CD14-positive monocyte (primary cell): ENCODE measurements at places on chromosomes 3 and 15.
A peak's percentile ranks its signal among the peaks of the same experiment; 100 is the strongest.

DNA sequence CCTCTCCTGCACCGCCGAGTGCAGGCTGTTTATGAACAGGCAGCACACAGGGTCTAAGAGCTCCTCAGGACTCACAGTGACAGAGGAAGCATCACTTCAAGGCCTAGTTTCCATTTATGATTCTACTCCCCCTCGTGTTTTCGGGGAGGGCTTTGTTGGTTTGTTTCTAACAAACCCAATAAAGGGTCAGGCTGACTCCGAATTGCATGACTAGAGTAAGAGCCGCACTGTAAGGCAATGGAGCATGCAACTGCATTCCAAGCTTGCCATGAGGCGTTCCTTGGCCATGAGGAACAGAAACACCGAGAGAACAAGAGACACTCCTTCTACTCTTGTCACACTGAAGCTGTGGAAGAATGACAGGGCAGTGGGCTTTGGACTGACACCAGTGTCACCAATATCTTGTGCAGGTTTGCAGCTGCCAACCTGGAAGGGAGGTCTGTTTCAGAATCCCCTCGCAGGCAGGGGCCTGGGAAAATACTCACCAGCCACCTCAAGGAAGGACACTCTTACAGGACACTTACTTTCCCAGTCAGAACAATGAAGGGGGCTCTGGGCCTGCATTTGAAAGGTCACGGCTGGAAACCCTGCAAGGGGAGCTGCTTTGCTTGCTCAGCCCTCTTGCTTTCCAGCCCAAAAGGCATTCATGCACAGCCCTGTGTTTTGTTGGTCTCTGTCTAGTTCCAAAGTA lies 96.8 kb downstream of the ADAMTS17 start:
- DNase-seq = no peak

- no peak for DNase-seq
Measured at GRCh38 chr3:127374086-127375010, 86.5 kb upstream of the PRR20G start.

DNA sequence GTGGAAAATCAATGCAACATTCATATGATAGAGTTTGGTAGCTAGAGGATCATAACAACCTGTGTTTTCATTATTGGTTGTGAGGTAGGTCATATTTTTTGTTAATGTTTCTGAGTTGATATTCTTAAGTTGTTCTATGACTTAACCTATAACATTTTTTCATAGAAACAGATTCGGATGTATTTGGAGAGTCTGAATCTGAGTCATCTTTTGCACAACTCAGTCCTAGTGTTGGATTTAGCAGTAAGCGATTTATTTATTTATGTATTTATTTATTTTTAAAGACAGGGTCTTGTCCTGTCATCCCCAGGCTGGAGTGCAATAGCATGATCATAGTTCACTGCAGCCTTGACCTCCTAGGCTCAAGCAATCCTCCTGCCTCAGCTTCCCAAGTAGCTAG lies 292.8 kb upstream of the ZNF717 start:
- DNase-seq = no peak

- DNase-seq = no peak
Measured at GRCh38 chr3:17059989-17060550, 175.3 kb downstream of the PLCL2 start.

GRCh38 chr15:40364251-40364650 lies 6.2 kb downstream of the DISP2 start:
- no peak for DNase-seq

DNA sequence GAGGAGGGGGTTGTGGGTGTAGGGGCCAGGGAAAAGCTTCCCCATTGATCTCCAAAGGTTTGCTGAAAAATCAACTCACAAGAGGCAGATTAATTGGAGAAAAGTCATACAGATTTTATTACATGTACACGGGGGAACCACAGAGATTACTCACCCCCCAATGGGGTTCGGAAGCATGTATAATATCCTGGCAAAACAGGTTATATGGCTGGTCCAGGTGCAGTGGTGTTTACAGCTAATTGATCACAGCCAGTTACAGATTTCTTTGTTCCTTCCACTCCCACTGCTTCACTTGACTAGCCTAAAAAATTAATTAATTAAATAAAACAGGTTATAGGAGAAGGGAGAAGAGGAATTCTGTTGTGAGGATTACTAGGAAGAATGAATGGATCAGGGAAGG lies 22.4 kb downstream of the PRKCI start:
- DNase-seq = no peak

DNA sequence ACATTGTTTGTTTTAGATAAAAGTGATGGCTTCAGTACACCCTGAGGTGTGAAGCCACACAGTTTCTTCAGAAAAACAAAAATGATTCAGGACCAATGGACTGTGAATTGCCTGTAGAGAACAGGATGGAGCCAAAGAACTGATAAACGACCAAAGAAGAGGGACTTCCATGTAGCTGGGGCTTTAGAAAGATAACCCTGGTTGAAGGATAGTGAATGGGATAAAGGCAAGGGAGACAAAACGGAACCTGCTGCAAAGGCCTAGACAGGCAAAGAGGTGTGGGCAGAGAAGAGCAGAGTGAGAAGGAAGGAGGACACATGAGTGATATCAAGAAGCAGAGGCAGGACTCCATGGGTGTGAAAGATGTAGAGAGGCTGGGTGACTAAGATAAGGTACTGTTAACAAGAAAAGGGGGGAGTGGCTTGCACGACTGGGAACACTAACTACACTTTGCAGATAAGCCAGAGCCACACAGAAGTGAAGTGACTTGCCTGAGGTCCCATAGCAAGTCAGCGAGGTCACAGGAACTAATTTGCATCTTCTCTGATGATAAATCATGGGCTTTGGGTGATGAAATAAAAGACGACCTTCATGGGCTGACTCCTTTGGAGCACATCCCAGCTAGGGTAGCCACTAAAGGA lies 44.3 kb downstream of the RAB6B start:
- no peak for DNase-seq

- no peak for DNase-seq
Measured at GRCh38 chr15:41958002-41958420, 14.3 kb downstream of the EHD4 start.

DNA sequence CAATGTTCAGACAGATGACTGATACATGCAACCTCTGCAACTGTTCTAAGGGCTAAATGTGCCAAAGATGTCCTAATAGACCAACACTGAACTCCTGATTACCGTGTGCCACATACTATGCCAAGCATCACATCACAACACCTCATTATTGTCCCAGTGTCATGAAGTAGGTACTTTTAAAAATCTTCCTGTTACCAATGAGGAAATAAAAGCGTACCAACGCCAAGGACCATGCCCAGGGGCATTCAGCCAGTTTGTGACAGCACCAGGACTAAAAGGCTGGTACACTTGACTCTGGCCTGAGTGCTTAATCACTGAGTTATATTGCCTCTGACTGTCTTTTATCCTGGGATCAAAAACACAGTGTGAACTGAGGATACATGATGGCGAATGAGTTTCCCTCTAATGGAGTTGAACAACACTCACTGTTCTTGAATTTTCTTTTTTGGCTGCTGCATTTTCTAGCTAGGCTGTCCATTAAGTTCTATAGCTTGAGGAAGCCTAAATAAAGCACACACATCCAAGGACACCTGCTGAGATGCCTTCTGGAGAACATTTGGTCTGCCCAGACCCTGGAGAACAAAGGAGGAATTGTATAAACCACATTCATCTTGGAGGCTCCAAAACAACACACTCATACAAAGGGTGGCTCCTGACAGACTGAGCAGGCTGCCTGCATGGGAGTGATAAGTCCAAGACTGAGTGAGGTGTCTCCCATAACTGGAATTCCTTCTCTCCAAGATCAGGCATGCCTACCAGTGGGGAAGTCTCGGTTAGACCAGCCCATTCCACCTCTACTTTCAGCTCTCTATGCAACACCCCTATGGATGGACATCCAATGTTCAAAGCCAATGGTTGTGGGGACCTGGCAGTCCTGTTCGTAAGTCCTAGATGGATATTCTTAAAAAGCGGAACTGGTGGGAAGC lies 126.7 kb upstream of the PRICKLE2 start:
- no peak for DNase-seq

- DNase-seq = no peak
Measured at GRCh38 chr15:25972141-25972675, 109.1 kb upstream of the ATP10A start.

GRCh38 chr3:123843668-123844067 lies 40.5 kb downstream of the MYLK start:
- DNase-seq = no peak

DNA sequence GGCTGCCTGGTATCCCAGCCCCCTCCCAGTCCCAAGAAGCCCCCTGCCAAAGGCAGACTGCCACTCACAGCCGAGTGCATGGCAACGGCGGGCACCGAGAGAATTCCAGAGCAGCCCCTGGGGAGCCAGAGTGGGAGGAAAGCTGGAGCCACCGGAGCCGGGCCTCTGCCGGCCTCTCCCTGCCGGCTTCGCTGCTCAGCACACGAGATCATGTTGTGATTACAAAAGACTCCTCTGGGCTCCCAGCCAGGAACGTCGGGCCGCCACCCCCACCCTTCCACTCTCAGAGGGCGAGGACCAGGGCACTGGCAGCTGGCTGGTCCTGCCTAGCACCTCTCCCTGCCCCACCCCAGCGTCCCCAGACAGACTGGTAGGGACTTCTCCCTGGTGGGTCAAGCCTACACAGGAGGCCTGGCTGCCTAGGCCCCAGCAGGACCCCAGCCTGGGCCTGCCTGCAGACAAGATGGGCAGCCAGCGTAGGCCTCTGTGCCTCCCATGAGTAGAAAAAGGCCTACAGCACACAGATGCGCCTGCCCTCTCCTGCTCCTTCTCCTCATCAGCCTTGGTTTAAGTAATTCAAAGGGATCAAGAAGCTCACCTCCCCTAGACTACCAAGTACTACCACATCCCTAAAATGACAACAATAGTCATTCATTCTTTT lies at the start of gene CCDC9B:
TSS of gene CCDC9B (minus strand) at position 200 of the 661 bp plus-strand sequence. CDS start at position 80, 120 bp downstream.
- peak; percentile 79 for DNase-seq

GRCh38 chr3:121718205-121718846 lies 31.2 kb downstream of the GOLGB1 start:
- no peak for DNase-seq

DNA sequence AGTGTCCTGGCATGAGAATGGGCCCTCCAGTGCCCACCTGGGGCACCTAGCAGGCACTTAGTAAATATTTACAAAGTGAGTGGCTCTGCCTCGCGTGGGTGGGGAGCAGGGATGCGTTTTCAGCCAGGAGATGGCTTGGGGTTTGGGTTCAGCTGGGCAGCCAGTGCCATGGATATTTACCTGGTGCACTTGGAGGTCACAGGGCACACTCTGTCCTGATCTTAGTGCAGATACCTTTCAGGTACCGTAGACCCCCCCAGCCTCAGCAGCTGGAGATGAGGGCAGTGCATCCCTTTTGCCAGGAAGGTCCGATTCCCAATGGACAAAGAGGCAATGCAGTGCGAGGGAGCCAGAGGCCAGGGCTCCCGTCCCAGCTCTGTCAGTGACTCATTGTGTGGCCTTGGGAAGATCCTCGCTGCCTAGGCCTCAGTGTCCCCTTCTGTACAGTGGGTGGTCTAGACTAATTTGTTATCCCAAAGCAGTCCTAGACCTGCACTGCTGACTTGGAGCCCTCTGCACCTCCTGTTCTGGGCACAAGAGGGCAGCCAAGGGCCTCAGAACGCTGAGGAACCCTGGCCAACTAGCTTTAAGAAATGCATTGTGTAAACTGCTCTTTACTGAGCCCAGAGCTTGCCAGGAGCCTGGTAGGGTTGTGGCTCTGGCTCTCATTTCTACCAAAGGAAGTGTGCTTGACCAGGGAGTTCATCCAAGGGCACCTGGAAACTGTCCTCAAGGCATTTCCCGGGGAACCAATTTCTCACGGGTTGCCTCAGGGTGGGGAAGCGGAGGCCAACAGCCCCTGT lies 16.0 kb downstream of the HDAC11 start:
- peak; percentile 72 for DNase-seq

DNA sequence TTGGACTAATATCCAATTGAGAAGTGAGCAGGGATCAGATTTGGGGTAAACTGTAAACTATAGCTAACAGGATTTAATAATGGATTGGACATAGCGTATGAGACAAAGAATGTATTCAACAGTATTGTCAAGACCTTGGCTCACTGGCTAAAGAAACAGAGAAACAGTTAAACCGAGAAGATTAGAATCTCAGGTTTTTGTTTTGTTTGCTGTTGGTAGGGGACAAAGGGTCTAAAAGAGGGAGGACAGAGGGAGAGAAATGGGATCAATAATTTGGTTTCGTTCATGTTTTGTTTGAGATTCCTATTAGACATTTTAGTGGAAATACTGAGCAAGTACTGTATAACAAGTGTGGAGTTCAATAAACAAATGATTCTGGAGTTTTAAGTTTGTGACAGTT lies 28.6 kb downstream of the CLDN1 start:
- no peak for DNase-seq

- no peak for DNase-seq
Measured at GRCh38 chr3:128480717-128481437, 12.1 kb downstream of the GATA2 start.

GRCh38 chr3:55405436-55405835 lies 81.7 kb downstream of the WNT5A start:
- DNase-seq = no peak

GRCh38 chr3:54185740-54186139 lies 63.4 kb downstream of the CACNA2D3 start:
- no peak for DNase-seq

GRCh38 chr3:71640331-71640983 lies 56.9 kb upstream of the FOXP1 start:
- DNase-seq = peak; percentile 31

GRCh38 chr15:51267051-51267702 lies 71.2 kb downstream of the CYP19A1 start:
- no peak for DNase-seq

DNA sequence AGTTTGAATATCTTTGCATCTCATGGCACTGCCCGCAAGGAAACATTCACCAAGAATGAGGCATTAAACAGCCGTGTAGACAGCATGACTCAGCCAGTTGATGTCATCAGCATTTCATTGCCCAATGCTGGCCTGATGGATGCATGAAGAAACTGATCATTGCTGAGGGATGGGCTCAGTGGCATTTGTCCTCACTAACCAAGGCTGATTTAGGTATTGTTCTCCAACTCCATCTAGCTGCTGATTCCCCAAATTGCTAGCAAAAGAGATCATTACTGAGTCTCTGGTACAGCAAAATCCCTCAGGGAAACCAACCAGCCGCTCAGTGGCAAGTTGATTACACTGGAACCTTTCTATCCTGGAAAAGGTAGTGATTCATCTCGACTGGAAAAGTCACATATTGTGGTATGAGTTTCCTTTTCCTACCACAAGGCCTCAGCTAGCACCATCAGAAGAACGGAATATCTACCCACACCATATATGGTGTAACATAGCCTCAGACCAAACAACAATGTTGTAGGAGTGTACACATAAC lies 186.5 kb upstream of the GAP43 start:
- DNase-seq = no peak

DNA sequence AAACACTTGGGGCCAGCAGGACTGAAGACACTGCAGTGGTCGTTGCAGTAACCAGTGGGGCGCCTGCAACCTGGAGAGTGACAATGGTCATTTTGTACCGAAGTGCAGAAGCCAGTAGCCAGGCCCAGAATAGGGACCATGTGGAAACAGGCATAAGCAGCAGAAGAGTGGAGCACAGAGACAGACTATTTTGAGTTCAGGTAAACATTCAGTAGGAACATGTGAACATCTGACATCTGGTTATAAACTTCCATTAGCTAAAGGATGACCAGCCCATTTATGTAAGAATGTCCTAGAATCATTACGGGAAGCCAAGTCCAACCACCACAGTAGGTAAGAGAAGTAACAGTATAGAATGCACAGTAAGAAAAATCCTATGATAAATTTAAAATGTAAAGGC lies 32.4 kb upstream of the TKT start:
- DNase-seq = no peak
